ENCODE measurements at places on chromosomes 4 and X.
A peak's percentile ranks its signal among the peaks of the same experiment; 100 is the strongest.

DNA sequence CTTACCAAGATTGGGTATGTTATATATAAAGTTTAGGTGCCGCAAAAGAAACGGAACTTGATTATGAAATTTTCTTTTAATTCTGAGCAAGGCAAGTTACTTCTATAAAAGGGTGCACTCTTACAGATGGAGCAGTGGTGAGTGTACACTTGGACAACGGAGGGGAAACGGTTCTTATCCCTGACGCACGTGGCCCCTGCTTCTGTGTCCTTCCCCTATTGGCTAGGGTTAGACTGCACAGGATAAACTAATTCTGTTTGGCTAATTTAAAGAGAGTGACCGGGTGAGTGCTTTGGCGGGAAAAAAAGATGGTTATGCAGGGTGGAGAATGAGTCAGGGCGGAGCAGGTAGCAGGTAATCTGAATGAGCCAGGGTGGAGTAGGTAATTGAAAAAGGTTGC lies 149.5 kb downstream of the GC start:
- DNase-seq = no peak

GRCh38 chr4:5962416-5962815 lies 55.8 kb downstream of the C4orf50 start:
- no peak for DNase-seq

GRCh38 chr4:156931267-156931666 lies 40.3 kb downstream of the PDGFC start:
- no peak for DNase-seq

DNA sequence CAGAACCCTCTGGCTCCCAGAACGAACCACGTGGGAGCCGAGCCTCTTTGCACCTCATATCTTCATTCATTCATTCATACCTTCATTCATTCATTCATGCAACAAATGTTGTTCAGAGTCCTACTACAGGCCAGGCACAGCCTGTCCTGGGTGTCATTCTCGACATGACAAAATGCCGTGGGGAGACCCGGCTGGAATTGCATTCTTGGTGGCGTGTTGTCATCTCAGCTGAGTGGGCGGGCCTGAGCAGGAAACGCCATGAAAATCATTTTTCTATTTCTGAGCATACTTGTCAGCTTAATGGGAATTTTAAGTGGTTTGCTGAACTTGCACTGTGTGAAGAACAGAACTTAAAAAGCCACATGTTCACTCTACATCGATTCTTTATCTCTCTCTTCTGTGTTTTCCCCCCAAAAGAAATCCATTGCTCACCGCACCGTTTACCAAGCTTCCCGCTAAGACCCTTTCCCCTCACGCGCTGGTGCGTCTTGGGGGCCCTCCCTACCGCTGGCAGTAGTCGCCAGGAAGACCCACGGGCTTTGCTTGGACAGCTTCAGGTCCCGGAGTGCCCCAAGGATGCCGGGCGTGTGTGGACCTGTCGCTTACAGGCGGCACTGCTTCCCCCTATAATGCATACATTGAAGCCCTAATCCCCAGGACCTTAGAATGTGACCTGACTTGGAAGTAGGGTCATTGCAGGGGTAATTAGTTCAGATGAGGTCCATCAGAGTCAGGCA lies 41.6 kb upstream of the HMX1 start:
- DNase-seq = no peak

DNA sequence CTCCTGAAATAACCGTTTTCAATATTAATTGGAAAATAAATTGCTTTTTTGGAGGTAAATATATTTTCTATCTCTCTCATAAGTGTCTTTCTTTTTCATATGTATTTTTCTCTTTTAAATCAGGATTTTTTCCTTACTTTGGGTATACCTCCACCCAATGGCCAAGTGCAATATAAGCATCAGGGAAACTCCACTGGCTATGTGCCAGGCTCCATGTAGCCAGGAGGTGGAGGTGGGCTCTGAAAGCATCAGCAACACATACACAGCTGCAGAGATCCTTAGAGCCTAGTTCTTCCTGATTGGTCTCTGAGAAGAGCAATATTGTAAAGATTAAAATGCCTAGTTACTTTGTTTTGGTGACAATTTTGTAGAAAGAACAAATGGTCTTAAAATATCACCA lies 3.4 kb downstream of the GABRA2 start:
- no peak for DNase-seq

- no peak for DNase-seq
These were observed 303.7 kb downstream of the CAMK2D start for GRCh38 chr4:113457886-113458285.

- DNase-seq = no peak
These were observed 72.8 kb downstream of the GRXCR1 start for GRCh38 chr4:42965326-42965725.

- no peak for DNase-seq
These were observed 28.4 kb downstream of the GUCY1B1 start for GRCh38 chr4:155787113-155787710.

DNA sequence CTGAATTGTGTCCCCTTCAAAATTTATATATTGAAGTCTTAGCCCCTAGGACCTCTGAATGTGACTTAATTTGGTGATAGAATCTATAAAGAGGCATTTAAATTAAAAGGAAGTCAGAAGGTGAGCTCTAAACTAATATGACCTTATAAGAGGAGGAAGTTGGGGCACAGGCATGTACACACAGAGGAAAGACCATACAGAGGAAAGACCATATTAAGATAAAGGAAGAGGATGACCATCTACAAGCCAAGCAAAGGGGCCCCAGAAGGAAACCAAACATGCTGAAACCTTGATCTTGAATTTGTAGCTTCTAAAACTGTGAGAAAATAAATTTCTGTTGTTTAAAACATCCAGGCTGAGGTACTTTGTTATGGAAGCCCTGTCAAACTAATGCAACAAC lies 26.9 kb upstream of the CYBB start:
- peak; percentile 7 for DNase-seq

- no peak for DNase-seq
These were observed 14.9 kb downstream of the MSANTD1 start for GRCh38 chr4:3263876-3264193.

DNA sequence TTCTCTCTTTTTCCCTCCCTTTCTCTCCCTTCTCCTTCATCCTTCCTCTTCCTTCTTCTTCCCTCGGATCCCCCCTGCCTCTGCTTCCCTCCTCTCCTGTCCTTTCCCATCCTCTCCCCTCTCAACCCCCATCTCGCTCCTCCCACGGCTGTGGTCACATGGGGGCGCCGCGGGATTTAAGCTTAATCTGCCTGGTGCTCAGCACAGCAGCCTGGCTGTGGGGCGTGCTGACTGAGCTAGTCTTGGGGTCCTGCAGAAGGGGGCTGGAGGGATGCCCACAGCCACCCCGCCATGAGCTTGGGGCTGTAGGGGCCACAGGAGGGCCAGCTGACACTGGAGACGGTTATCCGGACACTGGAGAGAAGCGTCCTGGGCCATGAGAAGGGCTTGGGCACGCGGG lies 10.7 kb downstream of the SMIM10L2A start:
- no peak for DNase-seq

DNA sequence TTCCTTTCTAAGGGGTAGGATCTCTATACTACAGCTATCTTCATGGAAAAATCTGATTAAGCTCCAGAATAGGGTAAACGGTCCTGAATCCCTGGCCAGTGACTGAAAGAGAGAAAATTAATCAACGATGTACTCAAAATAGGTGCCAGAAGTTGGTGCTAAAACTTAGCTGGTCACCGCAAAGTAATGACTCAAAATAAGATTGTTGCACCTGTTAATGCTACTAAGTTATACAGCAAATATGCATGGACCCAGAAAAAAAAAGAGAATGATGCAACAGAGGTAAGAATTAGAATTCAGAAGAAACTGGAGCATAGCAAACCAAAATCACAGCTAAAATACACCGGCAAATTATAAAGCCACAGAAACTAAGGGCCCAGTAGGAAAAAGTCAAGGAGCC lies 239.7 kb upstream of the FAM241A start:
- DNase-seq = no peak

- DNase-seq = no peak
These were observed 95.2 kb downstream of the SHROOM4 start for GRCh38 chrX:50718776-50719175.

DNA sequence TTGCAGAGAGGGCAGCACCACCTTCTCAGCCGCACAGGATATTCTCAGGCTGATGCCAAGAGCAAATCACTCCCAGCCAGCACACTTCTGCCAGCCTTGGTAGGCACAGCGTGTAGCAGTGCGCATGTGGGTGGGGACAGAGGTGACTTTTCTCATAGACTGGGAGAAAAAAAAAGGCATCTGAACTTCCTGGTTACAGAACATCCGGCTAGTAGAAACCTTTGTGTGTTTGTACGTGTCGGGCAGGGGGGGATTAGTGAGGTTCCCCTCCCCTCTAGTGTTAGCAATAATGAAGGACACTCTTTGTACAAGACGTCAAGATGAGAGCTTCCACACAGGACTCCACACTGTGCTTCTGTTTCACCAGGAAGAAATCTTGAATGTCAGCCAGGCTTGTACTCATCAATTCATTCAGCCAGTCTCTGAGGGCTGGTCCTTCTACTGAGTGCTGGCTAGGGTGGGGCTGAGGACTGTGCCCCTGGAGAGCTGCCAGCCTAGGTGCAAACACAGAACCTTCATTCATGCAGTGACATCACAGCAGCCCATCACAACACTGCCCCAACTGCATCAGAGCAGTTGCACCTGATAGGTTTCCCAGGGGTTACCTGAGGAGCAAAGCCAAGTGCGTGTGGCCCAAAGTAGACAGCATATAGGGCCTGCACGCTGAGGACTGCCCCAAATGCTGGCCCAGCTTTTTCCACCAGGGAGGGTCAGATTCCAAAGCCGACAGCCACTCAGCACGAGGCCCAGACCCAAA lies 34.7 kb downstream of the SLC25A5 start:
- DNase-seq = no peak

- no peak for DNase-seq
These were observed 57.0 kb upstream of the MAP9 start for GRCh38 chr4:155433636-155434360.

GRCh38 chr4:122503214-122503613 lies 46.7 kb upstream of the IL2 start:
- no peak for DNase-seq

DNA sequence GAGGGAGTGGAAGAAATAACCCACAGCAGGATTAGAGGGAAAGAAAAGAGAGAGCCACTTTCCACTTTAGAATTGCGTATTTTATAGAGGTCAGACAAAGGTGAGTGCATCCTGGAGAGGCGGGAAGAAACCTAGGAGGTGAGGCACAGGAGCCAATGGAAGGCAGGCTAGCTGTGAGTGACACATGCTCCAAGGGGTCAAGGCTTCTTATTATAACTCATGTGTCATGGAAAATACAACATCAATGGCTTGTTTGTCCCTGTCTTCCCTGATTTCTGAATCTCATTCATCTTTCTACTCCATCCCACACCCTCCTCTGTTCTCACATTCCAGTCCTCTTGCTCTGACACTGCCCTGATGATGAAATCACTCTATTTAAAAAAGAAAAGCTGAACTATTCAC lies 14.4 kb downstream of the ANXA3 start:
- DNase-seq = no peak

DNA sequence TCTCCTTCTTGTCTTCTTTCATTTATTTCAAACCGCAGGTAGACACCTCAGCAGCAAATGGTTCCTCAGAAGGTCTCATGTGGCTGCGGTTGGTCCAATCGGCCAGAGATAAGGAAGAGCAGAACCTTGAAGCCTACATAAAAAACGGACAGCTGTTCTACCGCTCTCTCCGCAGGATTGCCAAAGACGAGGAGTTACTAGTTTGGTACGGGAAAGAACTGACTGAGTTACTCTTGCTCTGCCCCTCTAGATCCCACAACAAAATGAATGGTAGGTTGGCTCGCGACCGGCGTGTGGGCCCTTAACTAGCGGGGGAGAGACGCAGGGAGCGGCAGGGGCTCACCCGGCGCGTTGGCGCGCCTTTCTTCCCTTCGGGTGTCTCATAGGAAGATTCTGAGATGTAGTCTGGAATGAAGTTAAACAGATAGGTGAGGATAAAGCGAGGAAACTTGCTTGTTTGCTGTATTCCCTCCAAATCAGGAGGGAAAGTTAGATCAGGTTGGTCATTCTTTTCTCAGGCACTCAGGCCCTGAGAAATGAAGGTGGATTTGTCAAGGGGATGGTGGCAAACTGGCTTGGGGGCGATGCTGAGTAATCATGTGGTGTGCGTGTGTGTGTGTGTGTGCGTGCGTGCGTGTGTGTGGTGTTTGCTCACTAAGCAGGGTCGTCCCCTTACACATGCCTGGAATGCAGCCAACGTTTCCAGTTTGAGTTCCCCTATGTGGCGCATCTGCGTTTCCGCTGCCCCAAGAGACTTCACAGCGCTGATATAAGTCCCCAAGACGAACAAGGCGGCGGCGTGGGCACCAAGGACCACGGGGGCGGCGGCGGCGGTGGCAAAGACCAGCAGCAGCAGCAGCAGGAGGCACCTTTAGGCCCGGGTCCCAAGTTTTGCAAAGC lies 4.2 kb downstream of the PRDM8 start:
- DNase-seq = peak; percentile 49

DNA sequence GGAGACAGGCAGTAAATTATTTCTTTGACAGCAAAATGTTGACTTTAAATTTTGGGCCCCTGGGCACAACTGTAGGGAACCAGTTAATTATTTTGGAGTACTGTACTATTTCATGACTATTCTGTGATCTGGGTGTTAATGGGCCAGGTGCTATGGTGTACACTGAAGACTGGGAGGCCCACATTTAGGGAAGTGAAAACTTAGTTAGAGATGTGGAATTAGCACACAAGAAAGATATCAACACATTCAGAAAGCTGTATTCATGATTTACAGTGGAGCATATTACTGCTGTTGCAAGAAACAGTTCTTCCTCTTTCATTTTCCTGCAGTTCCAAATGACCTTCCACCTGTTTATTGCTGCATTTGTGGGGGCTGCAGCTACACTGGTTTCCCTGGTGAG lies 12.4 kb downstream of the PLP1 start:
- no peak for DNase-seq

- no peak for DNase-seq
These were observed 64.1 kb upstream of the NKX1-1 start for GRCh38 chr4:1470393-1470670.

- no peak for DNase-seq
These were observed 23.4 kb downstream of the TAB3 start for GRCh38 chrX:30865612-30866011.

- DNase-seq = no peak
These were observed 124.4 kb downstream of the CHRDL1 start for GRCh38 chrX:110671068-110671803.

GRCh38 chrX:84339507-84340364 lies 151.7 kb upstream of the RPS6KA6 start:
- no peak for DNase-seq

DNA sequence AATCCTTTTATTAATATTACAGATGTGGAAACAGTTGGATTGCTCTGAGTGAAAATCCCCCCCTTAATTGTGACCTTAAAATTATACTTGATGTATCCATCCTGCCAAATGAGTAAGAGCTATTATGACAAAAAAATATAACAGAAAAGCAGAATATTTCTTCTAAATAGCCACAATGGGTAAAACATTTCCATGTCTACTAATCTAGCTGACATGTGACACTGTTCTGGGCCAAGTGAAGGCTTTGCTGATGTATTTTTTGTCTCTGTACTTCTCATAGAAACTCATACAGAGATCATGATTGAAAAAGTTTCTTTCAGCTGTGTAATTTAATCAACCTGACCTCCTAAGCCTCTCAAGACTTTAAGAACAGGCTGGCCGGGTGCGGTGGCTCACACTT lies 569.1 kb upstream of the ZFP42 start:
- DNase-seq = no peak
